ENCODE measurements at places on chromosomes 2 and 18.
A peak's percentile ranks its signal among the peaks of the same experiment; 100 is the strongest.

DNA sequence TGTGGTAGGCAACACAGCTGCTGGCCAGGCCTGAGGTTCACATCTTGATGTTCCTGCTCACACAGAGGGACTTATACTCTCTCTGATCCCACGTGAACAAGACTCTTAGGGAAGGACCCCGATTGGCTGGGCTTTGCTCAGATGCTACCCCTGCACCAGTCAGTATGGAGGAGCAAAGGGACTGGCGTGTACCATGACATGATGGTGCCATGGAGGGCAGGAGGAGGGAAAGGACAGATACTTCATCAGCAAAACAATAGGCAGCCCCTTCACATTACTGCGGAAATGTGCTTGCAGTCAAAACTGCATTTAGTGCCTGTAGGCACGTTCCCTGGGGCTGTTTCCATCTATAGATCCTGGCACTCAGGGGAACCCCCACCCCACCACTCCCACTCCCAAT, 42.7 kb downstream of the ZFP36L2 start:
- H3K36me3 ChIP-seq, result no peaks in the 10 kb centered on the region
- H3K4me3 ChIP-seq, result no peak overlapping the region
- H3K4me1 ChIP-seq, result peaks cover 42% of the 10 kb centered on the region
- no peak for DNase-seq
- no peaks in the 10 kb centered on the region for H3K27me3 ChIP-seq
- peak overlapping the region; percentile 64 for H3K27ac ChIP-seq

GRCh38 chr2:222427646-222428301, 3.4 kb downstream of the SGPP2 start:
- no peaks in the 10 kb centered on the region for H3K4me1 ChIP-seq
- no peak overlapping the region for H3K4me3 ChIP-seq
- H3K27ac ChIP-seq, result no peak overlapping the region
- no peaks in the 10 kb centered on the region for H3K36me3 ChIP-seq

- peak overlapping the region; percentile 59 for H3K27ac ChIP-seq
- no peak overlapping the region for H3K4me3 ChIP-seq
- no peaks in the 10 kb centered on the region for H3K27me3 ChIP-seq
- peak; percentile 56 for DNase-seq
- H3K36me3 ChIP-seq, result no peaks in the 10 kb centered on the region
Measured at GRCh38 chr18:44958455-44958854, 277.8 kb downstream of the SETBP1 start.

- H3K36me3 ChIP-seq, result no peaks in the 10 kb centered on the region
- peak overlapping the region; percentile 74 for H3K27ac ChIP-seq
- DNase-seq, result peak; percentile 65
- no peaks in the 10 kb centered on the region for H3K27me3 ChIP-seq
- H3K4me1 ChIP-seq, result peaks cover 18% of the 10 kb centered on the region
Measured at GRCh38 chr2:166972418-166972817, 84.1 kb downstream of the XIRP2 start.

- no peaks in the 10 kb centered on the region for H3K27me3 ChIP-seq
- no peaks in the 10 kb centered on the region for H3K36me3 ChIP-seq
- H3K27ac ChIP-seq, result no peak overlapping the region
- H3K4me1 ChIP-seq, result peaks cover 10% of the 10 kb centered on the region
Measured at GRCh38 chr2:54810246-54810645, 86.8 kb downstream of the EML6 start.

- no peak overlapping the region for H3K27ac ChIP-seq
- DNase-seq, result no peak
Measured at GRCh38 chr2:219081701-219082331, 21.1 kb upstream of the IHH start.

GRCh38 chr18:13309748-13310670, 91.4 kb downstream of the LDLRAD4 start:
- peaks cover 86% of the 10 kb centered on the region for H3K27me3 ChIP-seq
- DNase-seq, result no peak
- H3K4me1 ChIP-seq, result no peaks in the 10 kb centered on the region
- H3K4me3 ChIP-seq, result no peak overlapping the region

DNA sequence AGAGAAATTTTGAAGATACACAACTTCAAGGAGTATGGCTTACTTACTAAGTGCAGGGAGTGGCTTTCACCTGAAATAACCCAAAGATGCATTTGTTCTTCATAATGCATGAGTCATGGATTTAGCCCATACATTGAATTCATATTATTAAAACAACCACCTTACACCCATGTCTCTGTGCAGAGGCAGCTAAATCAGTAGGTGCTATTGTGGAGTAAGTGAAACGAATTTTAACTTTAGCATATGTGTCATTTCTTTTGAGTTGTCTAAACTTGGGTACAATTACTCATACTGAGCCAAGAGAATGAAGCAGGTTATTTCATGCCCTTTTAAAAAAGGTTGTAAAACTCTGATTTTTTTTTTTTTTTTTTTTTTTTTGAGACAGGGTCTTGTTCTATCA, 11.0 kb upstream of the ANKRD29 start:
- peaks cover 16% of the 10 kb centered on the region for H3K4me1 ChIP-seq
- H3K36me3 ChIP-seq, result no peaks in the 10 kb centered on the region
- H3K27me3 ChIP-seq, result no peaks in the 10 kb centered on the region
- DNase-seq, result peak; percentile 77

- peak overlapping the region; percentile 87 for H3K27ac ChIP-seq
- peaks cover 33% of the 10 kb centered on the region for H3K4me1 ChIP-seq
- peak overlapping the region; percentile 18 for H3K4me3 ChIP-seq
- H3K36me3 ChIP-seq, result no peaks in the 10 kb centered on the region
- H3K27me3 ChIP-seq, result no peaks in the 10 kb centered on the region
Measured at GRCh38 chr18:63882333-63883141, 5.0 kb upstream of the SERPINB2 start.

GRCh38 chr2:191618786-191619185, 59.1 kb upstream of the NABP1 start:
- H3K36me3 ChIP-seq, result no peaks in the 10 kb centered on the region
- peaks cover 26% of the 10 kb centered on the region for H3K4me1 ChIP-seq
- no peak overlapping the region for H3K4me3 ChIP-seq
- no peak for DNase-seq

DNA sequence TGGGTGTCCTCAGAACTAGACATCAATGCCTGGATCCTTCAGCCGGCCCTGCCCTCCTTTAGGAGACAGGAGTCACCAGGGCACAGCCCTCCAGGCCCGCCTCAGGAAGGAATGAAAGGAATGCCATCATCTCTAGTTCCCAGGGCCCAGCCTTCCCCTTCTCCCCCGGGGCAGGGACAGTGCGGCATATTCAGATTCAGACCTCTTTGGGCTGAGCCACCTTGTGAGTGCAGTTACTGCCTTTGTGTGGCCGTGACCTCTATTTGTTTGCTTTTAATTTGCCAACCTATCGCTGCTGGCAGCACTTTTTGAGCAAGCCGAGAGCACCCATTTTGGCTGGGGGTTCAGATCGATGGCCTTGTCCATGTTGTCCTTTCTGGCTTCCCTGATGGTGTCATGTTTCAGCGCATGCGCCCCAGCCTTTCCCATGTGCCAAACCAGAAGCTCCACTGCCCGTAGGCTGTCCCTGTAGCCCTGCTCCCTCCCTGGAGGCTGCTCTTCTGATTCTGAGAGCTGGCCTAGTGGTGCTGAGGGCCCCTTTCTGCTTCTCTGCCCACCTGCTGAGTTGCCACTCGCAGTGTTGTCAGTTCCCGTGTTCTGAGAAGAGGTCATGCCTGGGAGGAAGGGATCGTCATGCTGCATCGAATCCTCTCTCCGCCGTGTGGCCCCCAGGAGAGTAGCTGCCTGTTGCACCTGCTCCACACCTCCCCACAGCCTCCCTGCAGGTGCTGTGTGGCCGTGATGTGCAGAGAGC, 10.9 kb downstream of the ANKRD23 start:
- no peaks in the 10 kb centered on the region for H3K27me3 ChIP-seq
- peaks cover 11% of the 10 kb centered on the region for H3K4me1 ChIP-seq
- peaks cover 12% of the 10 kb centered on the region for H3K36me3 ChIP-seq
- no peak overlapping the region for H3K27ac ChIP-seq

DNA sequence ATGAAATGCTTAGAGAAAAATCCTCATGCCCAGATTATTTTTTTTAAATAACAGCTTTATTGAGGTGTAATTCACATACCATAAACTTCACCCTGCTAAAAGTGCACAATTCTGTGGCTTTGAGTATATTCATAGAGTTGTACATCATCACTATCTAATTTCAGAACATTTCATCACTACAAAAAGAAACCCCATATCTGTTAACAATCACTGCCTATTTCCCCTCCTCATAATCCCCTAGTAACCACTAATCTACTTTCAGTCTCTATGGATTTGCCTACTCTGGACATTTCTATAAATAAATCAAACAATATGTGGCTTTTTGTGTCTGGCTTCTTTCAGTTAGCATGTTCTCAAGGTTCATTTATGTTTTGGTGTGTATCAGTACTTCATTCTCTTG, 51.4 kb downstream of the OSBPL1A start:
- H3K4me1 ChIP-seq, result no peaks in the 10 kb centered on the region
- H3K4me3 ChIP-seq, result no peak overlapping the region
- H3K27ac ChIP-seq, result no peak overlapping the region
- H3K36me3 ChIP-seq, result no peaks in the 10 kb centered on the region
- DNase-seq, result no peak

DNA sequence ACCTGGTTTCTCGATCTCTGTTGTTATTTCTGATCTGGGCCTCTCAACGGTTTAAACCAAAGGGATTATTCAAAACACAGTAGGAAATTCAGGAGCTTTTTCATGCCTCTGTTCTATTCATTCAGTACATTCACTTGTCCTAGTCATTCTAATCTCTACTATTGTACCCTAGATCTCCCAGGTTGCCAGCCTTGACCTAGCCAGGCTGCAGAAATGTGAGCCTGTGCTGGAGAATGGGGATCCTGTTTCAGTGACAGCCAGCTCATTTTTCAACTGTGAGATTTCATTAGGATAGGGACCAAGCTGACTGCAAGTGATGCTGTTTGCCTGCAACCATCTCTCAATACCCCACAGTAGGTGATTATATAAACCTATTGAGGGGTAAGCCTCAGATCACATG, 186.2 kb downstream of the CMPK2 start:
- no peak for DNase-seq
- no peaks in the 10 kb centered on the region for H3K36me3 ChIP-seq
- H3K27ac ChIP-seq, result no peak overlapping the region
- no peaks in the 10 kb centered on the region for H3K4me1 ChIP-seq

DNA sequence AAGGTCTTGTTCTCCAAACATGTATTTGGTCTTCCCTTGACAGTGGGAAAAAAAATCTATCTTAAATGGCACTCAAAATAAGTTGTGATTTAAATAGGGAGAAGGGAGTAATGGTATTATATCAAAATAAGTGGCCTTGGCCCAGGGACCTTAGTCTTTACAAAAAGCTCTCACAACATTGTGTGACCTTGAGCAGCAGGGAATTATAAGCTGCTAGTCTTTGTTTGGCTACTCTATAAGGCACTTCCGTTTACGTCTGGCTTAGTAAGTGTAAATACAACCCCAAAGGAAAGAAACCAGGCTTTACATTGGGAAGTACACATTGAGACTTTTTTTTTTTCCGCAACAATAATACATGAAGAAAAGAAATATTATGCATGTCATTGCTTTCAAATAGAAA, 734.0 kb upstream of the LINC00305 start:
- H3K4me1 ChIP-seq, result peaks cover 10% of the 10 kb centered on the region
- H3K36me3 ChIP-seq, result no peaks in the 10 kb centered on the region
- H3K4me3 ChIP-seq, result no peak overlapping the region
- DNase-seq, result no peak

GRCh38 chr18:62138461-62139235, 48.2 kb downstream of the PIGN start:
- no peaks in the 10 kb centered on the region for H3K4me1 ChIP-seq
- no peaks in the 10 kb centered on the region for H3K36me3 ChIP-seq
- DNase-seq, result no peak
- no peaks in the 10 kb centered on the region for H3K27me3 ChIP-seq
- no peak overlapping the region for H3K4me3 ChIP-seq

- DNase-seq, result no peak
- H3K4me1 ChIP-seq, result peaks cover 32% of the 10 kb centered on the region
- H3K36me3 ChIP-seq, result no peaks in the 10 kb centered on the region
- H3K4me3 ChIP-seq, result no peak overlapping the region
- H3K27me3 ChIP-seq, result no peaks in the 10 kb centered on the region
Measured at GRCh38 chr2:145592361-145592760, 1072.4 kb upstream of the ZEB2 start.

DNA sequence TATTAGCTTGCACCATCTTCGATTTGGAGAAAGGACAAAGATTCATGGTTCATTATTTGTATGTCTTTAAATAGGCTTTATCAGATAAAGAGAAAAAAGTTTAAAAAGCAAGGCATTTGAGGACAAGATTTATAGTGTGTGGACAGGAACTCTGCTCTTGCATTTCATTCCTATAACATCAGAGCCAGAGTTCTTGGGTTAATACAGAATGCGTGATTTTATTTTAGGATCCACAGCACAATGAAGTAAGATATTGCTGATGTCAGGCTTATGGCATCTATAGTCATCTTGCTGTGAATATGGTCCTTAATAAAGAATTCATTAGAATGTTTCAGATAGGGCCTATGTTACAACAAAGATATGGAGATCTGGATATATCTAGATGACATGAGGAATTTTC, 19.7 kb downstream of the RASGRP3 start:
- no peaks in the 10 kb centered on the region for H3K27me3 ChIP-seq
- peaks cover 29% of the 10 kb centered on the region for H3K4me1 ChIP-seq
- no peak overlapping the region for H3K27ac ChIP-seq
- no peaks in the 10 kb centered on the region for H3K36me3 ChIP-seq
- H3K4me3 ChIP-seq, result no peak overlapping the region

GRCh38 chr18:3129053-3129864, 90.5 kb downstream of the MYOM1 start:
- no peaks in the 10 kb centered on the region for H3K27me3 ChIP-seq
- no peak overlapping the region for H3K27ac ChIP-seq
- peak; percentile 81 for DNase-seq
- no peaks in the 10 kb centered on the region for H3K4me1 ChIP-seq

- peak overlapping the region; percentile 41 for H3K27ac ChIP-seq
- H3K36me3 ChIP-seq, result no peaks in the 10 kb centered on the region
- peak; percentile 95 for DNase-seq
- H3K27me3 ChIP-seq, result no peaks in the 10 kb centered on the region
- no peak overlapping the region for H3K4me3 ChIP-seq
Measured at GRCh38 chr18:27843783-27844777, 332.9 kb downstream of the CDH2 start.

DNA sequence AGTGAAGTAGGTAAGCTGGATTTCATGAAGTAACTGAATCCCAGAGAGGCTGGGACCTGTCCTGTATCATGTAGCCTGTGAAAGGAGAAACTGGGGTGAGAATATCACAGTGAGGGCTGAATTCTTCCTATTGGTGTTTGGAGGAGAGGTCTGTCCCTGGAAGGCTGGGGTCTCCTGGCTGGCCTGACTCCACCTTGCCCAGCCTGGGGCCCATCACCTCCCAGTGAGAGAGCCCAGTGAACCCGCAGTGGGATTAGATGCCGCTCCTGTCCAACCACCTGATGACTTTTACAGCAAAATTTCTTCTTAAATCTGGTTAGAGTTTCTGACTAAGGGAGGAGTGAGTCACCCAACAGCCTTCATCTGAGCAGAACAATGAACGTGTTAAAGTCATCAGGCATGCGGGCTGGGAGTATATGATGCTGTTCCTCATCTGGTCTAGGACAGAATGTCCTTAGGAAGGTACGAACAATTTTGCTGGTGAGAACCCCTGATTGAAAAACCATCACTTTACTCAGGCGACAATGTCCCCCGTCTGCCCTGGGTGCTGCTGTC, 152.9 kb downstream of the LPIN1 start:
- no peaks in the 10 kb centered on the region for H3K36me3 ChIP-seq
- H3K4me3 ChIP-seq, result no peak overlapping the region

- H3K4me3 ChIP-seq, result no peak overlapping the region
- H3K27ac ChIP-seq, result no peak overlapping the region
- DNase-seq, result no peak
- peaks cover 17% of the 10 kb centered on the region for H3K4me1 ChIP-seq
- no peaks in the 10 kb centered on the region for H3K36me3 ChIP-seq
- no peaks in the 10 kb centered on the region for H3K27me3 ChIP-seq
Measured at GRCh38 chr2:9548506-9548905, 7.1 kb downstream of the ADAM17 start.

All from PC-3 (cell line).